SHP77 (cell line): ENCODE measurements at places on chromosomes 4 and X.

- no peak for DNase-seq
Measured at GRCh38 chrX:108090491-108091263, 665 bp downstream of the PSMD10 start.

- DNase-seq: peak; percentile 17
Measured at GRCh38 chr4:86302251-86302650, 57.6 kb downstream of the MAPK10 start.

DNA sequence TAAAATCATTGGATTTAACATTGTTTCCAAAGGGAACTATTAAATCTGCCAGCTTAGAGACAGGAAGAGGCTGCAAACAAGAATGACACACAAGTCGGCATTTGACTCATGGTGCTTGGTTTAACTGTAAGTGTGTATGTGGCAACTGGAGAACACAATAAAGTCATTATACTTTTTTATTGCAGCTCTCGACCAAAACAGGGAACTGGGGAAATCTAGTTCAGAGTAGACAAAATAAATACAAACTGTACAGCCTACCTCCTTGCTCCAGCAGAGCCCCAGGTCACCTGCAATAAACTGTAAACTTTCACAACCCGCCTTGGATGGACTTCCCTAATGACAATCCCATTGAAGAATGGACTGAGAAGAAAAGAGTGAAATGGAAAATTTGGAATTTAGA lies 24.0 kb downstream of the NPY5R start:
- DNase-seq: no peak

DNA sequence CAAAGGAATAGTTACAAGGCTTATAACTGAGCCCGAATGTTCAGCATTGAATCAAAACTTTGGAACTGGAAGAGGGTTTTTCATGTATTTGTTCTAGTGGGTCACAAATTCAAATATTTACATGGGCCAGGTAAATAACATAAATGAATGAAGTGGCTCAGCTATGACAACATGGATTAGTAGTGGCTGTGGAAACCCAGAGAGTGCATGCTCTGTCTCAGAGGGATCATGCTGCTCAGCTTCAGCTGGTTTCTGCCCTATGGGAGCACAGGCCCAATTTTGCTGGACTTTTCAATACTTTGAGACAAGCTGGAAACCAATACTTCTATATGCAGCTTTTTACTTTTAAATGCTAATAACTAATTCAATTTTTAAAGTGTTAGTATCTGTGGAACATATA lies 394.0 kb upstream of the TEX13C start:
- no peak for DNase-seq

- no peak for DNase-seq
Measured at GRCh38 chrX:17848545-17849265, 12.4 kb downstream of the RAI2 start.
